T-helper 17 cell (primary cell): ENCODE measurements at places on chromosomes 1 and 21. TPM values are rescaled to one million over a fixed set of nuclear protein-coding genes. Genes with fewer than 3 reads are reported as not detected.

DIO1 gene
- total RNA-seq = not detected

ILF2 gene
- total RNA-seq = 142 TPM

GRCh38 chr21:40714536-40714935 is 132.4 kb downstream of the DSCAM start:
- no peaks in the 10 kb centered on the region for H3K27me3 ChIP-seq
- H3K36me3 ChIP-seq = peaks cover 3% of the 10 kb centered on the region
- H3K4me3 ChIP-seq = no peak overlapping the region
- H3K4me1 ChIP-seq = no peaks in the 10 kb centered on the region
- no peak overlapping the region for H3K27ac ChIP-seq

TP73 gene
- 0.31 TPM for total RNA-seq

HNRNPU gene
- total RNA-seq = 563 TPM

GRCh38 chr21:44966135-44967081 is 26.6 kb downstream of the SLX9 start:
- no peak overlapping the region for H3K4me3 ChIP-seq
- H3K27me3 ChIP-seq = no peaks in the 10 kb centered on the region
- H3K27ac ChIP-seq = no peak overlapping the region
- peaks cover 26% of the 10 kb centered on the region for H3K4me1 ChIP-seq
- H3K36me3 ChIP-seq = no peaks in the 10 kb centered on the region
- DNase-seq = no peak

LRRIQ3 gene
- 0.34 TPM for total RNA-seq

DNA sequence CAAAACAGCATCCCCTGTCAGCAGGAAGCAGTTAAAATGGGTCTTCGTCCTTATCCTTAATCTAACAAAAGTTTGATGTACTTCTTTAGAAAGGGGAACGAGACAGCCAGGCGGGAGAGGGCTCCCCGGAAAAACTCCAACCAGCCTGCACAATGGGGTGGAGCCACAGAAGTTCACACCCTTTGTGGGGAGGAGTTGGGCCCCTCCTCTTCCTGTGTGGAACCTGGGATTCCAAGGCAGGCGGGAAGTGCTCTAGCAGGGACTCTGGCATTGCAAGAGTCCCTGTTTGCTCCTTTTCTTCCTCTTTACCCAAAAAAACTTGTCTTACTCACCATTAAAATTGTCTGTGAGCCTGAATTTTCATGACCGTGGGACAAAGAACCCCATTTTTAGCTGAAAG is 47.7 kb downstream of the FCRL5 start:
- peaks cover 2% of the 10 kb centered on the region for H3K4me1 ChIP-seq
- peaks cover 48% of the 10 kb centered on the region for H3K27me3 ChIP-seq
- peaks cover 3% of the 10 kb centered on the region for H3K36me3 ChIP-seq
- H3K4me3 ChIP-seq = no peak overlapping the region
- H3K27ac ChIP-seq = no peak overlapping the region
- DNase-seq = no peak

- no peak for DNase-seq
- no peak overlapping the region for H3K27ac ChIP-seq
- no peak overlapping the region for H3K4me3 ChIP-seq
- no peaks in the 10 kb centered on the region for H3K4me1 ChIP-seq
Measured at GRCh38 chr1:113178106-113178505, 105.1 kb downstream of the LRIG2 start.

- peak overlapping the region; percentile 6 for H3K27ac ChIP-seq
- peaks cover 3% of the 10 kb centered on the region for H3K36me3 ChIP-seq
- H3K27me3 ChIP-seq = peaks cover 52% of the 10 kb centered on the region
- H3K4me1 ChIP-seq = peaks cover 2% of the 10 kb centered on the region
Measured at GRCh38 chr1:208156741-208157140, 87.4 kb downstream of the PLXNA2 start.

DNA sequence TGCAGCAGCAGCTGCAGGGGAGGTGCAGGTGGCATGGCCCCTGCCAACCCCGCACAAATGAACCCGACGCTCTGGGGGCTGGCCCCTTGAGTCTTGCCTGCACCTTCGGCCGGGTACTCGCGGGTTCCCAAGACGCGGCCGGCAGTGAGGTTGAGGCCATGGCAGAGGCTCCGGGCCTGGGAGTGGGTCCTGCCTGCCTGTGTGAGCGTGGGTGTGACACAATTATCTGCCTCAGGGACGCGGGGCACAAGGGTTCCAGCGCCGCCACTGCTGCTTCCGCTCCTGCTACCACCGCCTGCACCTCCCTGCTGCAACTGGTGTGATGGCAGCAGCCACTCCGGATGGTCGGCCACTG is 20.9 kb upstream of the TGFB2 start:
- H3K4me1 ChIP-seq = peaks cover 3% of the 10 kb centered on the region
- H3K27ac ChIP-seq = no peak overlapping the region
- no peaks in the 10 kb centered on the region for H3K27me3 ChIP-seq
- DNase-seq = no peak
- no peak overlapping the region for H3K4me3 ChIP-seq
- H3K36me3 ChIP-seq = peaks cover 4% of the 10 kb centered on the region

DNA sequence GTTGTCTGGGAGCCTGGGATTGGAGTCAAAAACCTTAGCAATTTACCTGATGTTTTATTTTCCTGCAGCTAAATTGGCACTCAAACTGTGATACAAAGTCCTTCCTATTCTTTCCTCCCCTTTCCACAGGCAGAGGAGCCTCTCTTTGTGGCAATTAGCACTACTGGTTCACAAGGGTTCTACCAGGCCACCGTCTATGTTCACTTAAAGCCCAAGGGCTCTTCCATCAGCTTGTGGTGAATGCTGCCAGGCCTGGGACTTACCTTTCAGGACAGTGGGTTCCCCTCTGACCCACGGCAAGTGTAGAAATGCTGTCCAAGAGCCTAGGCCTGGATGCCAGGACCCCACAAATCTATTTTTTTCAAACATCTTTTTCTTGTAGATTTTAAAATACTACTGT is 251.9 kb upstream of the B3GALT2 start:
- no peak for DNase-seq
- no peaks in the 10 kb centered on the region for H3K27me3 ChIP-seq
- no peak overlapping the region for H3K4me3 ChIP-seq
- H3K4me1 ChIP-seq = peaks cover 5% of the 10 kb centered on the region
- peaks cover 8% of the 10 kb centered on the region for H3K36me3 ChIP-seq

TTLL7 gene
- total RNA-seq = 1.5 TPM

DNA sequence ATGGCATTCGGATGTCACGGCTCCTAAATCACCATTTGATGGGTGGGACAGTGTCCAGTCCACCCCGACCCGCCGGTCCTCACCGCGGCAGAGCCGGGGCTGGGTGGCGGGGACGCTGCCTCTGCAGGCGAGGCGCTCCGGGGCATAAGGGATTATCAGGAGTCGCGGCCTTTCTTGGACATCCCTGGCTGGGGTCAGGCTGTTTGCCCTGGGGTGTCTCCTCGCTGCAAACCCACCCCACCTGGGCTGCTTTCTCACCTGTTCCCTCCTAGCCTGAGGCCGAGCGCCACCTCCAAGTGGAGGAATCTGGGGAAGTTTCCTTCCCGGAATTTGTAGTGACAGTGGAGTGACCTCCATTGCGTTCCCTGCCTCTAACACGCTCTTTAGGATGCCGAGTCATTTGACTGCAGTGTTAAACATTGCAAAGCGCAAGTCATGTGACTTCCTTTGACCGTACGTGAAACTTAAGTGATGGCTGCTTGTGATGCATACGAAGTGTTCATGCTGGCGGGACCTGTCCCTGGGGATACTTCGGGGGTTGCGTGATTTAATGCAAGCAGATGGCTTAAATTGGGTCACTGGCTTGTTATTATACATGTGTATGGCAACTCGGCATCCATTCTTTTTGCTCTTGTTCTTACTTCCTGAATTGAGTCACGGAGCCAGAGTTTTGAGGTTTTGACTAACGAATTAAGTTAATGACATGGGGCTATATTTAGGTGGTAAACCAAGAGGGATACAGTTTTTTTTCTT is 536 bp downstream of the LGALS8 start:
- H3K27me3 ChIP-seq = no peaks in the 10 kb centered on the region
- H3K4me3 ChIP-seq = peak overlapping the region; percentile 98
- peak overlapping the region; percentile 98 for H3K27ac ChIP-seq
- H3K4me1 ChIP-seq = peaks cover 32% of the 10 kb centered on the region

GRCh38 chr1:176205332-176205914 is 1.7 kb downstream of the COP1 start:
- peaks cover 38% of the 10 kb centered on the region for H3K4me1 ChIP-seq
- no peak for DNase-seq
- peaks cover 12% of the 10 kb centered on the region for H3K36me3 ChIP-seq

DNA sequence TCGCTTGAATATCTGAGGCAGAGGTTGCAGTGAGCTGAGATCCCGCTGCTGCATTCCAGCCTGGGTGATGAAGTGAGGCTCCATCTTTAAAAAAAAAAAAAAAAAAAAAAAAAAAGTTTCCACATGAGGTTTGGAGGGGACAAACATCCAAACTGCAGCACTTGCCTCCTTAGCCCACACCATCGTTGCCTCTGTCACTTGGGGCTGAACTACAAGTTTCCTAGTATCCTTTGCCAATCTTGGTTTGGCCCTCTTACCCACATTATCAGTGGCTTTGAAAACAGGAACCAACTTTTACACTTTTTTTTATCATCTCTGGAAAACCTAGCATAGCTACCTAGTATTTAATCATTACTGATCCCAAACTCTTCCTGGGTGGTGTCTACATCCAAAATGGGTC is 59.2 kb downstream of the CLSTN1 start:
- no peaks in the 10 kb centered on the region for H3K27me3 ChIP-seq
- DNase-seq = no peak
- no peaks in the 10 kb centered on the region for H3K36me3 ChIP-seq
- H3K4me3 ChIP-seq = no peak overlapping the region
- H3K4me1 ChIP-seq = peaks cover 22% of the 10 kb centered on the region
- H3K27ac ChIP-seq = no peak overlapping the region

DNA sequence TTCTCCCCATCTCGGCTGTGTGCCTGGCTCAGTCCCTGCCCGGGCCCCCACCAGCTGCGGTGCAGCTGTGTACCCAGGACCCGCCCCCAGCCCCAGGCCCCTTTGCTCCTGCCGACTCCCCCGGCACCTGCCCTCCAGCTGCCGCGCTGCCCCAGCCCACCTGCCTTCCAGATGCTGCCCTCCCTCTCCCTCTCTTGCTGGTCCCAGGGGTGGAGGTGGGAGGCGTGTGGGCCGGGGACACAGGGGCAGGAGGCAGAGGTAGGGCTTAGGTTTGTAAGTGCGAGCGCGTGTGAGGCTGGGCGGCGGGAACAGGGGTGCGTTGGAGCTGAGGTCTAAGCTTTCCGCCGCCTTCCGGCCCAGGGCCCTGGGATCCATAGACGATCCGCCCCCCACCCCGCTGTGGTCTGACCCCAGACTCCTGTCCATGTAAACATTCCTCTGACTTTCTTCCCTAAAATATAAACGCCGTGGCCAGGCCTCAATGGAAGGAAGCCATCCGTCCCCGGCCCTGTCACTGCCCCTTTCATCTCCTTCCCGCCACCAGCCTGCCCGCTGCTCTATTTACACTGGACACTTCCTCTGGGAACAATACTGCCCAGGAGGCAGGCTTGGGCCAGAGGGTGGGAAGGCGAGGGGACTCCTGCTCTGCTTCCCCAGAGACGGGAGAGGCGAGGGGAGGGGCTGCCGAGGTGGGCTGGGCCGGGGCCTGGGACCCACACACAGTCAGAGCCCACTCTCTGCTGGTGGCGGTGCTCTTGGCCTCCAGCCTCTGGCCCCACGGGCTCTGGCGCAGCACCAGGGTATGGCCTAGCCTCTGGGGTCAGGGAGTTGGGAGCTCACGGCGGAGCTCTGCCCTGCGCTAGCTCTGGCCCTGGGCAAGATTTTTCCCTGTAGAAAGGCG is 128.3 kb downstream of the CASZ1 start:
- no peak overlapping the region for H3K4me3 ChIP-seq
- no peaks in the 10 kb centered on the region for H3K36me3 ChIP-seq
- H3K27ac ChIP-seq = no peak overlapping the region
- H3K4me1 ChIP-seq = peaks cover 4% of the 10 kb centered on the region
- DNase-seq = no peak
- H3K27me3 ChIP-seq = no peaks in the 10 kb centered on the region

DNA sequence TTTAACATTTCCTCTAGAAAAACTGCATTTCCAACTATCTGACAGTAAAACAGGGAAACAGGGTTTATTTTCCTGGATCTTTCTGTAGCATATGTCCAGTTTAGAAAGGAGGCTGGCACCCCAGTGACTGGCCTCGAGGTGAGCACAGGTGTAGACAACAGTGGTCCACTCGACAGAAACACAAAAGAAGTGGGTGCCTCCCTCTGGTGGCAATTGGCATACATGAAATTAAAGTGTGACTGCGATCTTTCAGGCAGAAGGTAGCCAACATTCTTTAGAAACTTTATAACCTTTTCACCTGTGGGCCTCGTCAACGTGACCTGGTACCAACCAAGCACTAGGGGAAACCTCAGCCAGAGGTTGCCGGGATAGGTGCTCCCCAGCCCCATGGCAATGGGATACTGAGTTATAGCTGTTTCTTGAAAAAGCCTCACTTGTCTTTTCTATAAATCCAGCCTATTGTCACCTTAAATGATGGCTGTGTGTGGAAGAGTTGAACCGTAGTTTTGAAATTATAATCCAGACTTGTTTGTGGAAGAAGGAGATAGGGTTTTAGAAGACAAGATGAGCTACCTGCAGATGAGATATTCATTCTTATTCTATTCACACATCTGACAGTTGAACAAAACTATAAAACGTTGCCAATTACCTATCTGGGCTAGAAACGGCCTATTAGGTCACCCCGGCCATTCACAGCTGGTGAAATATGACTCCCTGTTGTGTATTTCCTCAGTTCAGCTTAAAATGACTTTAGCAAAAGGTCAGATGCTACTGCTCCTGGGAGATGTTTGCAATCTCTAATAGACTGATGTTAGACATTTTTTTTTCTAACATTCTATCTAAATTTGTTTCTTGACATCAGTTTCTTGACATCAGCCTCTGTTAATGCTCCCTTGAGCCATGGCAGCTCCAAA is 44.3 kb downstream of the PCP4 start:
- no peak overlapping the region for H3K4me3 ChIP-seq
- no peak for DNase-seq
- H3K36me3 ChIP-seq = no peaks in the 10 kb centered on the region
- no peak overlapping the region for H3K27ac ChIP-seq
- H3K27me3 ChIP-seq = no peaks in the 10 kb centered on the region

DNA sequence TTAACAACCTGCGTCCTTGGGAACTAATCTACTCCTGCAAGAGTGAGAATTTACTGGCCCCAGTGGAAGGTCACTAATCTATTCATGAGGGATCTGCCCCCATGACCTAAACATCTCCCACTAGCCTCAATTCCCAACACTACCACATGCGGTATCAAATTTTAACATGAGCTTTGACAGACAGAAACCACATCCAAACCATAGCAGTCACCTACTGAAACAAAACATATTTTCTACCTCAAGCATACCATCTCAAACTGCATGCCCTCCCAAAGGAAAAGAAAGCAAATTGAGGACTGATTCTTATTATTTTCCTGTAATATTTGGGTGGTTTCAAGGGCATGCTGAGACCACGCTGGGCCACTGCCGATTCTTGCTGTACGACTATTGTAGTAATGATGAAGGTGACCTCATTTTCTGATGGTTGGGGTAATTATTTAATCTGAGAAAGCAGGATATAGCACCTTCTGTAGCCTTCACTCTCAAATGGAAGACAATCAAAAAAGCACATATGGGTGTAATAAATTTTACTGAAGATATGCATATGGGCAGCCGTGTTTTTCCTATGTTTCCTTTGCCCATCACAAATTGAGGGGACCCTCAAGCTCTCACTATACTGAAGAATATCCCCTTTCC is 13.2 kb upstream of the GBP5 start:
- peaks cover 8% of the 10 kb centered on the region for H3K36me3 ChIP-seq
- peak overlapping the region; percentile 82 for H3K4me3 ChIP-seq
- no peak for DNase-seq
- H3K27me3 ChIP-seq = no peaks in the 10 kb centered on the region
- peak overlapping the region; percentile 96 for H3K27ac ChIP-seq
- peaks cover 53% of the 10 kb centered on the region for H3K4me1 ChIP-seq

CDC42 gene
- 385 TPM for total RNA-seq

GRCh38 chr21:38814126-38815059 is 8.7 kb downstream of the ETS2 start:
- H3K4me3 ChIP-seq = no peak overlapping the region

LYSMD1 gene
- total RNA-seq = 0.39 TPM

C1orf185 gene
- total RNA-seq = not detected

SPAG17 gene
- total RNA-seq = not detected

CASQ2 gene
- not detected for total RNA-seq
